ENCODE measurements at places on chromosomes 6 and 20.

DNA sequence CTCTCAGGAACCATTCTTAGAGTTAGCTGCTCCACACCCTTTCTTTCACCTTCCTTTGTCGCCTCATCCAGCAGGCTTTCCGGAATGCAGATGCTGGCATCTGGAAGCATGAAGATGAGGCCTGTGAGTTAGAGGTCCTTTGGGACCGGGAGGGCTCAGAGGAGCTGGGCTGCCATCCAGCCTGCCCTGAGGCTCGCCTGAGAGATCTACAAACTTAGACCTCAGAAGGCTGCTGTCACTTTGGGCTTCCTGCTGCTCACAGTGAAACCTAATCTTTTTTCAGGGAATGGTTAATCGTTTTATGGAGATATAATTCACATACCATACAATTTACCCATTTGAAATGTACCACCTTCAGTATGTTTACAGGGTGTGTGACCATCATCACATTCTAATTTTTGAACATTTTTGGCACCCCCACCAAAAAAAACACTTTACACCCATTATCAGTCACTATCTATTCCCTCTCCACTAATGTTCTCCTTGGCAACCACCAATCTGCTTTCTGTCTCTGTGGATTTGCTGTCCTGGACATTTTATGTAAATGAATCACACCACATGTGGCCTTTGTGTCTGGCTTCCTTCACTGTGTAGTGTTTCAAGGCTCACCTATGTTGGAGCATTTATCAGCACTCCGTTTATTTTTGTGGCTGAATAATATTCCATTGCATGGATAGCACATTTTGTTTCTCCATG, 20.0 kb upstream of the MPC1 start:
- no peak for DNase-seq

GRCh38 chr6:2916158-2916925, 13.2 kb upstream of the SERPINB9 start:
- DNase-seq, result no peak

DNA sequence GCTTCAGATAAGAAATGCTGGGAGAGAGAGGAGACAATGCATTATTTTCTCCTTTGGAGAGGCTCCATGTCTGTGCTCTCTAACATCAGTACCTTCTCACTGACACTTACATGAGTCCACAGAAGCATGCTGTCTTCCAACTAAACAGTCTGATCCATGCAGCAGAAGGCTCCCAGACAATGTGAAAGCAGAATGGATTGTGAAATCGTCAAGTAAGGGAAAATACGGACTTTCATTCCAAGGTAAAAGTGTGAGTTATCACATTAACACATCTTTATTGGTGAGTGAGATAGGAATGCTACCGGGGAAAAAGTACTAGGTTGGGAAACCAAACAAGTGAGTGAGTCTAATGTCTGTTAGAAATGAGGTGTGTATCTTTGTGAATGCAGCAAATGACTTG, 167.6 kb upstream of the KCNK16 start:
- DNase-seq, result no peak

DNA sequence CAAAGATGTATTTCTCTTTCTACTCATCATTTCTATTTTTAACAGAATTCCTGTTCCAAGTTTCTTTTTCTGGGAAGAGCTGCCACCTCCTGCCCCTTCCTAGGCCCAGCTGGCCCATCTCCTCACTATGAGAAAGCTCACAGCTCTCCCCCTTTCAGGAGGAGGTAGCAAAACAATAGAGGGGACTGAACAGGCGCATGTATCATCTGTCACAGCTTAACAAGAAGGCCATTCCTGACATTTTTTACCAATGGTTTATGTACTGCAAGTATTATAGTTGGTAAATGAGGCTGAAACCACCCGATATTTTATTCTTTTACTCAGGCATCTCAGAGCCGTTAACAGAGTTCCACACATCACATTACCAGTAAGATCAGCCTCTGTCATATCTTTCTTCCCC, 103.7 kb upstream of the MTHFD1L start:
- DNase-seq, result no peak

GRCh38 chr6:52511572-52512151, 65.2 kb downstream of the TRAM2 start:
- DNase-seq, result no peak

- DNase-seq, result no peak
Observed at GRCh38 chr6:165109011-165109410, 200.4 kb downstream of the C6orf118 start.

- no peak for DNase-seq
Observed at GRCh38 chr6:51300510-51300909, 481.8 kb downstream of the TFAP2B start.

- no peak for DNase-seq
Observed at GRCh38 chr6:34110610-34111009, 35.3 kb downstream of the GRM4 start.

GRCh38 chr6:42400061-42400760, 51.5 kb downstream of the TRERF1 start:
- no peak for DNase-seq

GRCh38 chr6:170423814-170424603, 117.5 kb downstream of the FAM120B start:
- no peak for DNase-seq

GRCh38 chr20:6994452-6994851, 227.0 kb downstream of the BMP2 start:
- no peak for DNase-seq

DNA sequence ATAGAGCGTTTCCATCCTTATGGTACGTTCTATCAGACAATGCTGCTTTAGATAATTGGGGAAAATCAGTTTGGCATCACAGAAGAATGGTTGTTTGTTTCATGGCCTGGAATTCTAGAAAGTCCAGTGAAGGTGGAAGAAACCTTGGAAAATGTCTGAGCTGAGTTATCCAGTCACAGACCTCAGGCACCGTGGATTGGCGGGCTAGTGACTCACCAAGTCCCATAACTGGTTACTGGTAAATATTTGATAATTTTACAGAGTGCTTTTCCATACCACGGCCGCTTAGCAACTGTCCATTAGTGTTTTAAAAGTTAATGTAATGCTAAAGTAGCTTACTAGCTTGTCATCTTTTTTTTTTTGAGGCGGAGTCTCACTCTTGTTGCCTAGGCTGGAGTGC, 99.4 kb downstream of the SLC35B3 start:
- no peak for DNase-seq

DNA sequence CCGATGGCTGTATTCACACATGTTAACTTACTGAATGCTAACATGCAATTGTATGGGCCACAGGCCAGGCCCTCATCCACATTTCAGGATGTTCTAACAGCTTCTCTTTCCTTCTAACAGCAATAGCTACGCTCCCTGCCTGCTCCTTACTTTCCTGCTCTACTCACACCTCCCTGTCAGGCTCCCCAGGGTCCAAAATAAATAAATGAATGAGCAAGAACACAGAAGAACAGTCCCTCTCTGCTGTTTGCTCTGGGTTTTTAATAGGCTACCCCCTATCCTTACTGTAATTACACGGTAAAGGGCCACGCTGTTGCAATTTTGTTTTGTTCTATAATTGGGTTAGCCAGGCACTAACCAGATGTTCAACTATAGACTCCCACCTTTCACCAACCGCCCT, 135.6 kb downstream of the GMDS start:
- DNase-seq, result no peak

DNA sequence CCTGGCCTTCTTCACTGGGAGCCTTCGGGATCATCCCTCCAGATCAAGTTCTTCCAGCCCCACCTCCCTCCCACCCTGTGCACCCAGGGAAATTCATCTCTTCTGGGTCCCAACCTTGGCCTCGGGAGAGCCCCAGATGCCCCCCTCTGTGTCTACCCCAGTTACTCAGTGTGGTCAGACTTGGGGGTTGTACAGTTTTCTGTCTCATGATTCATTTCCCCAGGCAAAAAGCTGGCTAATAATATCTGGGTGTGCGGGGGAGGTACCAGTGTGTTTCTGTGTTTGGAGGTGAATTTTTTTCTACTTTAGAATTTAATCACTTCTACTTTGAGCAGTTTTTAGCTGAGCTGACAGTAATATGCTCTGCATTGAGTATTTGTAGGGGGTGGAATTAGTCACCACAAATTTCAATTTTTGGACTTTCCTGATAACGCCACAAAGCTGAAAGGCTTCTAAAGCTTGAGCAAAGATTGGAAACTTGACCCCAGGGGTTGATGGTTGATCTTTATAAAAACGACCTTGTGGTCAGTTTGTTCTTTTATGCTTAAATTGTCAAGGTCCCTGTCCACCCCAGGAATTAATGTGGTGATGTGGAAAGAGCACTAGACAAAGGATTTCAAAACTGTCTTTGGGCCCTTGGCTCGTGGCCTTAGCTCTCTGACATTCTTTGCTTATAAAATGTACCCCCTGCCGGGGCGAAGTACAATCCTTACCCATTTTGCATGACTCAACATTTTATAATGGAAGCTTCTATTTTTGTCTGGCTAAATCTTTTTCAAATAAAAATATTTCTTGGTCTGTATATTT, 284.7 kb upstream of the TAB2 start:
- no peak for DNase-seq

- DNase-seq, result no peak
Observed at GRCh38 chr6:6781873-6782227, 193.3 kb downstream of the LY86 start.

GRCh38 chr6:15870333-15871043, 207.7 kb upstream of the DTNBP1 start:
- DNase-seq, result no peak

DNA sequence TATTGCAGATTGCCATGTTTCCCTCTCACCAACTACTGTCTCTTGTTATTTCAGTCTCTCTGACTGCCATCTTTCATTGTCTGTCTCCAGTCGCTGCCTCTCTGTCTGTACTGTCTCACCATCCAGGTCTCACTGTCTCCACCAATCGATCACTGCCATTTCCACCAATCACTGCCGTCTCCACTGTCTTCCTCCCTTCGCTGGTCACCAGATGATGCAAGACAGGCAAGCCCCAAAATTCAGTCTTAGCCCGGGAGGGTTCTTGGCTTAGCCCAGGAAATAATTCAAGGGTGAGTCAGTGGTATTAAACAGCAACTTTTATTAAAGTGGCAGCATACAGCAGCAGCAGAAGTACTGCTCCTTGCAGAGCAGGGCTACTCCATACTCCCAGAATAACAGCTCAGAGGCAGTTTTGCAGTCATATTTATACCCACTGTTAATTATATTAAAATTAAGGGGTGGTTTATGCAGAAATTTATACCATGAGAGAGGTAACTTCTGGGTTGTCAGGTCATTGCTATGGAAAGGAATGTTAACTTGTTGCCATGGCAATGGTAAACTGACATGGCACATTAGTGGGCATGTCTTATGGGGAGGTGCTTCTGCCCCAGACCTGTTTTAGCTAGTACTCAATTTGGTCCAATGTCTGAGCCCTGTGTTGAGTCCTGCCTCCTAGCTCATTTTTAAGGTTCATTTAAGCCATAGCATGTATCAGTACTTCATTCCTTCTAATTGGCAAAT, 23.0 kb upstream of the ECHDC1 start:
- DNase-seq, result no peak

All from activated naive CD4-positive, alpha-beta T cell (primary cell).